Nephron progenitor cell (in vitro differentiated cells): ENCODE measurements at places on chromosomes 2 and 18.

GRCh38 chr2:164655750-164656149 lies 34.5 kb upstream of the GRB14 start:
- DNase-seq = no peak

DNA sequence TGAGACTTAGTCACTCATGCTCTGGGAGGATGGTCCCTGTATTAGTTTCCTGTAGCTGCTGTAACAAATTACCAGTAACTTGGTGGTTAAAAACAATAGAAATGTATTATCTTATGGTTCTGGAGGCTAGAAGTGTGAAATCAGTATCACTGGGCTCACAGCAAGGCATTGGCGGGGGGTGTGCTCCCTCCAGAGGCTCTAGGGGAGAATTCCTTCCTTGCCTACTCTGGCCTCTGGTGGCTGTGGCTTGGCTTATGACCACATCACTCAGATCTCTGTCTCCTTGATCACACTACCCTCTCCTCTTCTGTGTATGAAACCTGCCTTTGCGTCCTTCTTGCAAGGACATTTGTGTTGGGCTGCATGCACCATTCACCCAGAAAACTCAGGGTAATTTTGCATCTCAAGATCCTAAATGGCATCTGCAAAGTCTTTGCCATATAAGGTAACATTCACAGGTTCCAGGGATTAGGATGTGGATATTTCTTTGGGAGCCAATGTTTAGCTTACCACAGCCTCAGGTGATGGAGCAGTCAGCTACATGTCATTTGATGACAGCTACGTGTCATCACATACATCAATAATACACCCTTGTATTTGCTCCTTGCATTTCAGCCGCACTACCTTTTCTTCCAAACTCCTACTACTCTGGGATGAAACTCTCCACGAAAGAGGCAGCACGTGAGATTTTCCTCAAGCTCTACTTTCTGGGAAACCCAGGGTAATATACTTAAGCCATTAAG lies 49.6 kb upstream of the POU3F3 start:
- no peak for DNase-seq

GRCh38 chr2:134575888-134576287 lies 142.9 kb downstream of the TMEM163 start:
- no peak for DNase-seq

DNA sequence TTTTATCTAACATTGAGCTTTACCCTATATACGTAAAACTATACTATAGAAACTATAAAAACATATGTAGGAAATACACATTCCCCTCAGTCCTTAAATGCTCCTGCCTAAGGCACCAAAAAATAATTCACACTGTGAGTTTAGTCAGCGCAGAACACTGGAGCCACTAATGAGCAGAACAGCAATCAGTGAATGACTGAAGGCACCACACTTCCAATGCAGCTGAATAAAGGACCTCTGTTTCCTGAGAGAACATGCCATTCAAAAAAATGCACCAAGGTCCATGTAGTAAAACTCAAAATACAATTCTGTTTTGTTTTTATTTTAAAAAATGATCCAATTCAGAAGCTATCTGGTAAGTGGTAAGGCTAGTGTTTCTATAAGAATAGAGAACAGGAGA lies 1280.6 kb upstream of the NRXN1 start:
- no peak for DNase-seq

- no peak for DNase-seq
These were observed 275.3 kb upstream of the RAB12 start for GRCh38 chr18:8333961-8334360.

- DNase-seq = peak; percentile 4
These were observed 1.3 kb downstream of the LAMA3 start for GRCh38 chr18:23690505-23691068.
